Pancreas (tissue), 10 donors: ENCODE measurements at places on chromosomes 16 and 17. TPM values are rescaled to one million over a fixed set of nuclear protein-coding genes. Genes with fewer than 3 reads are reported as not detected.

The PROCA1 gene
- total RNA-seq: 0.34 TPM

- H3K27me3 ChIP-seq: no peaks in the 10 kb centered on the region
- no peak overlapping the region for H3K27ac ChIP-seq
- no peak overlapping the region for H3K4me3 ChIP-seq
Observed at GRCh38 chr17:3012926-3013581, 50.4 kb downstream of the OR1D5 start.

The CDYL2 gene
- 6.7 TPM for total RNA-seq

The MYH3 gene
- total RNA-seq: 1.4 TPM

DNA sequence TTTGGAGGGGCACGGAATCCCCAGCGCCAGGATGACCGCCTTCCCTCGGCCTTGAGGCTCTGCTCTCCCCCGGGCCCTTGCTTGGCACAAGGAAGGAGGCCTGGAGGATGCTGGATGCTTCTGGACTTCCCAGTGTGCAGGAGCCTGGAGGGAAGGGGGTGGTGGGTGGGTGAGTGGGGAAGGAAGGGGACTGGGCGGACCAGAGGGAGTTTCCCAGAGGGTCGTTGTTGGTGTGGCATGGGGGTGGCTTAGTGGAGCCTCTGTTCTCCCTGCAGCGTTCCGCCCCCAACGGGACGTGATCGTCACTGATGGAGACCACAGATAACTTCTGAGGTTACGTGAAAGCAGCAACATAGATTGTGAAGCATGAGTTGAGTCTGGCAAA, 140.0 kb downstream of the IRF8 start:
- H3K27me3 ChIP-seq: no peaks in the 10 kb centered on the region
- no peak overlapping the region for H3K4me3 ChIP-seq
- no peak for DNase-seq
- H3K36me3 ChIP-seq: no peaks in the 10 kb centered on the region
- H3K27ac ChIP-seq: no peak overlapping the region
- no peaks in the 10 kb centered on the region for H3K4me1 ChIP-seq

- no peaks in the 10 kb centered on the region for H3K27me3 ChIP-seq
- no peak overlapping the region for H3K27ac ChIP-seq
- H3K4me1 ChIP-seq: peaks cover 36% of the 10 kb centered on the region
- no peak for DNase-seq
Observed at GRCh38 chr17:46202424-46202823, 9.2 kb upstream of the KANSL1 start.

DNA sequence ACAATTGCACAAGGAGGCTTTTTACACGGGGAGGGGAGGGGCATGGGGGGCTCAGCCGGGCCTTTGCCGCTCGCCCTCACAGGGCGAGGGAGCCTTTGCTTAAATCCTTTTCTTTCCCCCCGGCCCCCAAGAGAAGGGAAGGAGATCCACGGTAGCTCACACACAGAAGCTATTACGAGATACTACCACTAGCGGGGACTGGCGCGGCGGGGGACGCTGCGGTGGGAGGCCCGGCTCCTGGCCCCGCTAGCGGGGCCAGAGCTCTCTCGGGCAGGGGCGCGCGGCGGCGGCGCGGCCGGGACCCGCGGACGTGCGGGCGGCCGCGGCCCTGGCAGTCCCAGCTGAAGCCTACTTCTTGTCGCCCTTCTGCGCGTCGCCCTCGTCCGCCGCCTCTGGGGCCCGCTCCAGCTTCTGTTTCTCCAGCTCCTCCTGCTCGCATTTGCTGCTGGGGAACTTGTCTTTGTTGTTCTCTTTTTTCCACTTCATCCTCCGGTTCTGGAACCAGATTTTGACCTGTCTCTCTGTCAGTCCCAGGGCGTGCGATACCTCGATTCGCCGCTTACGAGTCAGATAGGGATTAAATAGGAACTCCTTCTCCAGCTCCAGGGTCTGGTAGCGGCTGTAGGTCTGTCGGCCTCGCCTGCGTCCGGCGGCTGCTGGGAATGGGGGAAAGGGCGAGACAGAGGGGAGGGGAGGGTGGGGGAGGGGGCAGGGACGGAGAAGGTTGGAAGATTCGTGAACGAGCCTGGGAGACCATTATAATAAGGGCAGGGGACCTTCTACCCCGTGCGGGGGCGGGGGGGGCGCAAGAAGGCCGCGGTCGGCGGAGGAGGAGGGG, 2.0 kb downstream of the HOXB8 start:
- no peak overlapping the region for H3K4me3 ChIP-seq
- peaks cover 5% of the 10 kb centered on the region for H3K4me1 ChIP-seq
- H3K36me3 ChIP-seq: no peaks in the 10 kb centered on the region
- peak; percentile 66 for DNase-seq
- peaks cover 65% of the 10 kb centered on the region for H3K27me3 ChIP-seq
- no peak overlapping the region for H3K27ac ChIP-seq

DNA sequence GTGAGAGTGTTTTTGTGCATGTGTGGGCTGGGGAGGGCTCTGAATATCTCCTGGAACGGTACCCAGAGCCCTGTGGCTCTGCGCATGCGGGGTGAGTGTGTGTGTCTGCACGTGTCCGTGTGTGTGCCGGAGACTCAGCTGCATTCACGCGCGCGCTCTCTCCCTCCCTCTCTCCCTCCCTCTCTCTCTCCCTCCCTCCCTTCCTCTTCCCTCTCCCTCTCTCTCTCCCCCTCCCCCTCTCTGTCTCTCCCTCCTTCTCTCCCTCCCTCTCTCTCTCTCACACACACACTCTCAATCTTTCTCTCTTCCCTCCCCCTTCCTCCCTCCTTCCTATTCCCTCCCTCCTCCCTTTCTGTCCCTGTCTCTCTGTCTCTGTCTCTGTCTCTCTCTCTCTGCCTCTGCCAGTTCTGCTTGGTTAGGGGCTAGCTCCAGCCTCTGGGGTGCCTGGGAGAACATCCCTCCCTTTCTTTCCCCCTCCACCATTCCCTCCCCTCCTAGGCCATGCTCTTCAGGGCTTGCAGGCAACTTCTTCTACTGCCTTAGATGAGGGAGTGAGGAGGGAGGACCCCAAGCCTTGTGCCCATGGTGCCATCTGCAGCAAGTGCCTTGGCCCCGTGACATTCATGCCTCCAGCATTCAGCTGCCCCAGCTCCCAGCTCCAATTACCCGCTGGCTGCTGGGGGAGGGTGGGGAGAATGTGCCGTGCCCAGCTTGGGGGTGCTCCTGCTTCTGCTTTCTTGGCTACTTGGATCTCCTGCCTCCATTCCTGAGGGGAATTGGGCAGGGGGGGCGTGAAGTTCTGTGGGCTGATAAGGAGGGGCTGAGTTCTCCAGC, 6.4 kb downstream of the THRA start:
- peak; percentile 89 for DNase-seq
- peak overlapping the region; percentile 71 for H3K27ac ChIP-seq

The TELO2 gene
- 21.0 TPM for total RNA-seq

The SCGB1C2 gene
- 0.38 TPM for total RNA-seq

DNA sequence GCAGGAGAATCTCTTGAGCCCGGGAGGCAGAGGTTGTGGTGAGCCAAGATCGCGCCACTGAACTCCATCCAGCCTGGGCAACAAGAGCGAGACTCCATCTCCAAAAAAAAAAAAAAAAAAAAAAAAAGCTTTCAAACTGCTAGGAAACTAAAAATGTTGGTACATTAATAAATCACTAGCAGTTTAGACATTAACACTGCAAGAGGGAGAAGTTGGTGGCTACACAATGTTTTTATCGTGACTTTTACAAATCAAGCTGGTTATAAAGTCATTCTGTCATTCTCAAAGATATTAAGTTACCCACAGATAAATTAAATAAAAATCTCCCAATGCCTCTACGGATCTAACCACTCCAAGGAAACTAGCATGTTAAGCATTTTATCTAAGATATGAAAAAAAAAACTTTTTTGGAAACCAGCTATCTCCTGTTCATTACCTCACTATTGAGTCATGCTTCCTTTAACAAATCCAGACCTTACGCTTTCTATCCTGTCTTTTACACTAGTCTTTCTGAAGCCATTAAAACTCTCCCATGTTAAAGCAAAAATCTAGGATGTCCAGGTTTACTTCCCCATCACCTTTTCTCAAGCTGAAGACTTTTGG, 85.9 kb upstream of the SMURF2 start:
- DNase-seq: no peak
- H3K4me1 ChIP-seq: no peaks in the 10 kb centered on the region
- H3K4me3 ChIP-seq: no peak overlapping the region
- H3K27ac ChIP-seq: peak overlapping the region; percentile 36
- no peaks in the 10 kb centered on the region for H3K27me3 ChIP-seq
- H3K36me3 ChIP-seq: no peaks in the 10 kb centered on the region

The CALCOCO2 gene
- total RNA-seq: 66.0 TPM

DNA sequence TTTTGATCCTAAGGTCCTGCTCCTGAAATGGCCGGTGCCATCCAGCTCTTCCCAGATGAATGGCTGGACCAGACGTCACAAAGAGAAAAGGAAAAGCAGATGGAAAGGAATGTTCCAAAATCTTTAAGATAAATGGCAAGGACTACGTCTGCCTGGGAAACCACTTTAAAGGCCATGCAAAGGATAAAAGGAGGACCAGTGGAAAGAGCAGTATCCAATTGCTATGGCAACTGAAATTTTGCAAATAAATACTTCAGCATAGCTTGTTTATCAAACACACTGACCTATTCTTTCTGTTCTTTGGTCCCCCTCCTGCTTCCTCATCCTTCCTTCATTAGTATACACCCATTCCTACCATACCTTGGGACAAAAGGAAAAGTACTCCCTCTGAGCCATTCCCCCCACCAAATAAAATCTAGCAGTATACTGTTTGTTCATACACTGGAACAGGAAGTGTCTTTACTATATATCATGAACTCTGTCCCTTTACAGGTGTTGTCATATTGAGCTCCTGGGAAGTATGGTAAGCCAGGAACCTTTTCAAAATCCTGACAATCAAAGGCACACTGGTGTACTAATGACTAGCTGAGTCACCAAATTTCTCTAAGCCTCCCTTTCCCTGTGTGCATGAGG, 37.2 kb upstream of the NUFIP2 start:
- no peaks in the 10 kb centered on the region for H3K4me1 ChIP-seq
- no peak overlapping the region for H3K27ac ChIP-seq
- no peaks in the 10 kb centered on the region for H3K36me3 ChIP-seq
- H3K27me3 ChIP-seq: no peaks in the 10 kb centered on the region
- DNase-seq: no peak

DNA sequence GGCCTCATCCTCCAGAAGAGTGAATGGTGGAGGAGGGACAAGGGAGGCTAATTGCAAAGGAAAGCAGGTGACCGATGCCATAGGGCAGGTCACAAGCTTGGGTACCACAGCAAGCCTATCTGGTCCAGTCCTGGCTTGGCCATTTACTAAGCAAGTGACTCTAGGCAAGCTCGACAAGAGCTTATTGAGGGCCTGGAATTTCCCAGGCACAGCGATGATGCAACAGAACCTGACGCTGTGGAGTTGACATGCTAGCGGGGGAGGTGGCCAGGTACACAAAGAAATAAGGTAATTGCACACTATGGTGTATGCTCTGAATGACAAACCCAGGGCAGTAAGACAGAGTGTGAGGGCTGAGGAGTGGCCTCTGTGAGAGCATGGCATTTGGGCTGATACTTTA, 98.5 kb downstream of the PGS1 start:
- H3K27ac ChIP-seq: no peak overlapping the region
- DNase-seq: no peak
- H3K4me1 ChIP-seq: no peaks in the 10 kb centered on the region

- no peak overlapping the region for H3K4me3 ChIP-seq
Observed at GRCh38 chr17:8944748-8945147, 20.8 kb downstream of the PIK3R5 start.

The CLEC18A gene
- total RNA-seq: 0.39 TPM

DNA sequence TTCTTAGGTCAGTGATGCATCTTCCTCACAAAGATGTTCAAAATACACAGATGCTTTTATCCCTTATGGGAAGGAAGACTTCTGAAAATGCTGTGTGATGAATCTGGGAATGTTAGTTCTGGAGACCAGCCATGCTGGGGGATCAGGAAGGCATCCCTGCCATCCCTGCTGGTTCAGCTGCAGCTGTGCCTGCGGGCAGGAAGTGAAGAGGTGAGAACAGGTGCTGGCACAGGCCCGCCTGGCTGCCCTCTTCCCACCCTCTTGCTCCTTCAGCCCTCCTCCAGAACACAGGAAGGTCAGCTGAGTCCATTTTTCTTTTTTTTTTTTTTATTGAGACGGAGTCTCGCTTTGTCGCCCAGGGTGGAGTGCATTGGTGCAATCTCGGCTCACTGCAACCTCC, 15.2 kb downstream of the RAB11FIP3 start:
- no peak overlapping the region for H3K4me3 ChIP-seq
- no peaks in the 10 kb centered on the region for H3K4me1 ChIP-seq
- no peak for DNase-seq
- H3K27ac ChIP-seq: no peak overlapping the region
- no peaks in the 10 kb centered on the region for H3K27me3 ChIP-seq

DNA sequence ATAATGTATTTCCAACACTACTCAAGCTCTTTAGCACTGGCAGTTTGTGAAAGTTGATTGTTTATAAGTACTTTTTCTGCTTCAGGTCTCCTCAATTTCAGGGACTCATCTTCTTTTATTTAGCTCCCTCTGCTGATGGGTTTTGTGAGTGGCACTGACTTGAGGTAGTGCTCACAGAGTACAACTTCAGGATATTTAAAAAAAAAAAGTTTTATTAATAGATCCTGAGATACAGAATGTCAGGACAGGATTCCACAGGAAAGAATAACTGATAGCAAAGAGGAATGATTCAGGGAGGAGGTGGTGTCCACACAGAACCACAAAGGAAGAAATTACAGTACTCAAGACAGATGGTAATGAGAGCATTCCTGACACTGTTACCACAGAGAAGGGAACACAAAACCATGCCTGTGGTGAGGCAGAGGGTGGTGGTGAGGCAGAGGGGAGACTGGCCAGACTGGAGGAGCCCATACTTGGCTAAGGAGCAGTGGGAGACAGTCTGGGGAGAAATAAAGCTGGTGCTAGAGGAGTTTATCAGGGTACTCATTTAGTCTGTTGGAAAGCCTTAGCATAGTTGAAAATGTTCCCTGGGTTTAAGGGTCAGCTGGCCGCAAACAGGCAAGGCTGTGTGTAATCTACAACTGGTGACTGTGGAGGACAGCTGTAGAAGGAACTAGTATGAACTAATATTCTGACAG, 63.7 kb downstream of the SPAG9 start:
- peaks cover 4% of the 10 kb centered on the region for H3K4me1 ChIP-seq
- no peak for DNase-seq
- no peak overlapping the region for H3K4me3 ChIP-seq
- peak overlapping the region; percentile 41 for H3K27ac ChIP-seq
- no peaks in the 10 kb centered on the region for H3K27me3 ChIP-seq

The KIF2B gene
- total RNA-seq: not detected

The KRT32 gene
- not detected for total RNA-seq

GRCh38 chr16:56807011-56807675, 57.9 kb upstream of the SLC12A3 start:
- no peak overlapping the region for H3K27ac ChIP-seq
- no peaks in the 10 kb centered on the region for H3K27me3 ChIP-seq

GRCh38 chr16:89268987-89269735, 51.7 kb downstream of the ZNF778 start:
- DNase-seq: no peak
- H3K4me3 ChIP-seq: no peak overlapping the region
- peaks cover 45% of the 10 kb centered on the region for H3K36me3 ChIP-seq
- no peak overlapping the region for H3K27ac ChIP-seq

The KCNJ12 gene
- total RNA-seq: 0.12 TPM

GRCh38 chr17:57902117-57902799, 52.4 kb upstream of the MRPS23 start:
- no peaks in the 10 kb centered on the region for H3K36me3 ChIP-seq
- peak overlapping the region; percentile 95 for H3K27ac ChIP-seq
- no peak overlapping the region for H3K4me3 ChIP-seq

The SLC47A2 gene
- not detected for total RNA-seq

The NACA2 gene
- not detected for total RNA-seq

GRCh38 chr16:84150926-84151325, 5.8 kb downstream of the DNAAF1 start:
- no peak for DNase-seq
- H3K27me3 ChIP-seq: no peaks in the 10 kb centered on the region
- no peaks in the 10 kb centered on the region for H3K4me1 ChIP-seq
- H3K4me3 ChIP-seq: no peak overlapping the region
- H3K27ac ChIP-seq: no peak overlapping the region
- no peaks in the 10 kb centered on the region for H3K36me3 ChIP-seq
